ENCODE measurements at places on chromosomes 12 and 14.

DNA sequence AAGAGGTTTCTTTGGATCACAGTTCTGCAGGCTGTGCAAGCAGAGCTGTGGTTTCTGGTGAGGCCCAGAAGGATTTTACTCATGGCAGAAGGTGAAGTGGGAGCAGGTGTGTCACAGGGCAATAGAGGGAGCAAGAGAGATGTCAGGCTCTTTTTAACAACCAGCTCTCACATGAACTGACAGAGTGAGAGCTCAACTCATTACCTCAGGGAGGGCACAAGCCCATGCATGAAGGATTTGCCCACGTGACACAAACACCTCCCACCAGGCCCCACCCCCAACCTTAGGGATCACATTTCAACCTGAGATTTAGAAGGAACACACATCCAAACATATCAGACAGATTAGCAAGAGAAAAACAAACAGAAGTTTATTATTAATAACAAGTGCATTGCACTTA lies 470.4 kb downstream of the GALC start:
- no peak for DNase-seq

- no peak for DNase-seq
Measured at GRCh38 chr14:32906672-32907071, 32.0 kb upstream of the NPAS3 start.

DNA sequence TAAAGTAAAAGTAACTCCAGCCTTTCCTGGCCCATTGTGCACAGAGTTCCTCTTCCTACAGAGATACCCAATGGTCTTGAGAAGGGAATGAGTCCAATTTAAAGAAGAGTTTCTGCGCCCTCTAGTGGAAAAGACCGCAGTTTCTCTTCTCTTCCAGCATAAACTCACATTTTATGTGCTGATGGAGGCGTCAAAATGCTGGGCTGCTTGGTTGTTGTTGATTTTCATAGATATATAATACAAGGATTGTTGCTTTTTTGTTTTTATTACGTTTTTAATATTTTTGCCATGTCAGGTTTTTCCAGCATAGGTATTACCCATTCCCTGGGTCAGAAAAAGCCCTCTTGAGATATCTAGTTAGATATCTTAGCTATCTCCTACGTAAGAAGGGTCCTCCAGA lies 356.9 kb upstream of the STXBP6 start:
- DNase-seq: peak; percentile 56

- no peak for DNase-seq
Measured at GRCh38 chr12:68780731-68781130, 27.2 kb upstream of the MDM2 start.

Measured in neuronal stem cell (in vitro differentiated cells).